Colonic mucosa (tissue), 4 donors: ENCODE measurements at places on chromosomes 2 and 18.

- no peak for DNase-seq
Observed at GRCh38 chr2:207682557-207682956, 28.9 kb upstream of the CCNYL1 start.

DNA sequence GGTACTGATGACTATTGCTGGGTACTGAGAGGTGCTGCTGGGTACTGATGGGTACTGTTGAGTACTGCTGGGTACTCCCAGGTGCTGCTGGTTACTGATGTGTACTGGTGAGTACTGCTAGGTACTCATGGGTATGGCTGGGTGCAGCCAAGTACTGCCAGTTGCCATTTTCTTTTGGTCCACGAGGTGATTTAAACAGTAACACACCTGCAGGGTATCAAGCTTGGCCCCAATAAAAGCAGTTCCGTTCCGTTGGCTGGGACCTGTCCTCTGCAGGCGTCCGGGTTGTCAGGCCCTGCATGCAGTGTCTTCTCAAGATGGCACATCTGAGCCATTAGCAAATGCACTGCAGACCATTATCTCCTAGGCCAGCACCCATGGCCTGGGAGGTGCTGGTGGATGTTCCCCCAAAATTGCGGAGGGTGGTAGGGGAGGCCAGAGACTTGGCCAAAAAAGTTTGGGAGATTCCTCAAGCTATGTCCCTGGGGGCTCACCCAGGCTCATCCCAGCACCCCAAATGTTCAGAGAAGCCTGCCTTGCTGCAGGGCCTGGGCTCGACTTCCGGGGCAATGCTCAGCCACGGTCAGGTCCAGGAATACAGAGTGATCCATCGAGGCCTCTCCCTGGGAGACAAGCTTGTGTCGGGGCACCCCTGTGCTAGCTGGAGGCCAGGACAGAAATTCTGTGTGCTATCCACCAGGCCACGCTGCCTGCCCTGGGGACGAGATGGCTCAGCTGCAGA lies 165.2 kb downstream of the TWIST2 start:
- DNase-seq, result no peak

DNA sequence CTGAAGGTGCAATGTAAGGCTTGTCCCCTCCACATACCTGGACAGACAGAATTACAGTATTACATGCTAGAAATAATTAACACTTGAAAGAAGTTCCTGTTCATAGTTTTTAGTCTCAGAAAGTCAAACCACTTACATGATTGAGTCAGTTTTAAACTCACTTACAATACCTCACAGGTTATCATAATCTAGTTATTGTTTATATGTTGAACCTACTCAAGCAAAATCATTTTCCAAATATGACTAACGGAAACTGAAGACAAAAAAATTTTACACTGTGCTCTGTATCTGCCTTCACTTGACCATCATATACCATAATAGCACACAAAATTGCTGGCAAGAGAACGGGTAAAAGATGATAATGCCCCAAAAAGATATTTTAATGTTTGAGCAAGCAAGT lies 78.5 kb downstream of the ATL2 start:
- no peak for DNase-seq

- DNase-seq, result no peak
Observed at GRCh38 chr2:137367361-137367760, 596.9 kb upstream of the HNMT start.

DNA sequence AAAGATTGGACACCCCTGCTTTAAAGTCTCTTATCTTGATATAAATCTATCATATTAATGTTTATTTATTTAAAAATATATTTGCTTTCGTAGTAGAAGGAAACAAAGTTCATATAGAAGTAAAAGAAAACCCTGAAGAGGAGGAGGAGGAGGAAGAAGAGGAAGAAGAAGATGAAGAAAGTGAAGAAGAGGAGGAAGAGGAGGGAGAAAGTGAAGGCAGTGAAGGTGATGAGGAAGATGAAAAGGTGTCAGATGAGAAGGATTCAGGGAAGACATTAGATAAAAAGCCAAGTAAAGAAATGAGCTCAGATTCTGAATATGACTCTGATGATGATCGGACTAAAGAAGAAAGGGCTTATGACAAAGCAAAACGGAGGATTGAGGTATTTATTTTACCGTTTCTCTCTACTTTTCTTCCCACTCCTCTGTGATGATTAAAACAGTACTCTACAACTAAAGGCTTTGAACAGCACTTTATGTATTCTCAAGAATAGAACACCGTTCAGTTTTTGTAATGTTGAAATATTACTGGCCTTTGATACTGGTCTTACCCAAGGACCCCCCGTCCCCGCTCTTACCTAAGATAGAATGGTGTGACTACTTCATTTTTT lies 39.2 kb downstream of the EIF5B start:
- no peak for DNase-seq

DNA sequence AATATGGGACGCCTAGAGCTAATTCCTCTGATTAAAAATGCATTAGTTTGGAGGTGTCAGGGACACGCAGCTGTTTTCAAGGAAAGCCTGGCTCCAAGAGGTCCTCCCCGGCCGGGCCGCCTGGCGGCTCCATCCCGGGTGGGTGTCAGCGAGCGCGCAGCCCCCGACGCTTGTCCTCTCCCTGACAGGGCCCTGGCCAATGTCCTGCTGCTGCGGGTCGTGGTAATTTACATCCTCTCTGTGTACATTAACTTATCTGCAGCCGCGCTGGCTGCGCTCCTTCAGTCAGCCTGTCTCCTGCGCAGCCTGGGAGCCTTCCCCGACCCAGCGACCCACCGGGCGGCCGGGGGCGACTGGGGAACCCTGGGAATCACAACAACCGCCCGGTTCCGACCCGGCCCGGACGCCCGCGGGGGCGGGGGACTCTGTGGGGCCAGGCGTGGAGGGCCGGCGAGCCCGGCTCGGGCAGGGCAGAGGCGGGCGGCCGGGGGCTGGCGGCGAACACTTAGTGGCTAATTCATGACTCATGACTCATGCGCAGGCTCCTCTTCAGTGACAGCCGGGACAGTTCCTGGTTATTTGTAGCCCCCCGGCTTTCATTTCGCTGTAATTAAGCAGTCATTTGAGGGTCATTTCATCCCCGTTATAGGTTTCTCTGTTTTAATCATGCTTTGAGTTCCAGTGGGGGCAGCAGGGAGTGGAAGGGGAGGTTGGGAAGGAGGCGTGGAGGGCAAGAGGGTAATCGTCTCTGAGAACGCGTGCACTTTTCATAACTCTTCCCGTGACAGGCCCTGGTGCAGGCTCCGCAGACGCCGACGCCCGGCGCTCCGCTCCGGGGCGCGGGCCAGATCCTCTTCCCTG lies 141.9 kb upstream of the CTAGE1 start:
- peak; percentile 54 for DNase-seq
